ENCODE measurements at places on chromosomes 7 and 10. TPM values are rescaled to one million over a fixed set of nuclear protein-coding genes. Genes with fewer than 3 reads are reported as not detected.
A peak's percentile ranks its signal among the peaks of the same experiment; 100 is the strongest.

A1CF gene
- 29.9 TPM for total RNA-seq

DNA sequence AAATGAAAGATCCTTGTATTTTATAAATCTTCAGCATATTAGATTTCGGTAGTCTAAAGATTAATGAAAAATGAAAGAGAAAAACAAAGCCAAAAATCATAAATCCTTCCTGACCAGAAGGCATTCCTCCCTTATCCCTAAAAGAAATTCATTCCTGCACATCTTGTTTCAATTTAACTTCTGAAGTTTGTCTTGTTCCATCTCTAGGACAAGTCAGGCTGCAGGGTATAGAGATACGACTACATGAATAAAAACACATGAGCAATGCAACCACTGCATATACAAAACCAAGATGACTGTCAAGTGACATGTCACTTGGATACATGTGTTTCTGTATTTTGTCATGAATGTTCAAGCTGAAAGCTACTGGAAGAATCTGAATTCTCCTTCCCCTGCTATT lies 214.9 kb downstream of the JAZF1 start:
- DNase-seq: no peak

GRCh38 chr10:73244866-73245477 lies 2.1 kb downstream of the DNAJC9 start:
- no peak for DNase-seq

DNA sequence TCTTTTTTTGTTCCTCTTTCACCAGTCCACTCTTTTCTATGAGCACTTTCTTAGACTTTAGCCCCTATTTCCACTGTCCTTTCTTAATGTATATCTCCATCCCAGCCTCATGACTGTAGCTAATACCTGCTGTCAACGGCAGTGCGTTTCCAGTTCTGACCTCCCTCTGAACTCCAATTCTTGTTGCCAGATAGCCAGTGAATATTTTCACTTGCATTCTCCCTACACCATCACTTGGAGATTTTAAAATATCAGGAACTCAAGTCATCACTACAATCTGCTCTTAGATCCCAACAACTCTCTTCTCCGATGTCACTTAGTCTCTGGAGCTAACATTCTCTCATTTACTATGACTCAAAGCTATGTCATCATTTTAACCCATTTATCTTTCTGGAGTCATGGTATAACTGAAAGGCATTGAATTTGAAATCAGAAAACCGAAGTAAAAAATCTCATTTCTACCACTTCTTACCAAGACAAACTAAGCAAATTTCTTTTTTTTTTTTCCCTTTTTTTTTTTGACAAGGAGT lies 5.1 kb upstream of the SLC16A12 start:
- DNase-seq: no peak

- no peak for DNase-seq
These were observed 46.1 kb downstream of the OGDH start for GRCh38 chr7:44652535-44652934.

PDLIM1 gene
- 118 TPM for total RNA-seq

DNA sequence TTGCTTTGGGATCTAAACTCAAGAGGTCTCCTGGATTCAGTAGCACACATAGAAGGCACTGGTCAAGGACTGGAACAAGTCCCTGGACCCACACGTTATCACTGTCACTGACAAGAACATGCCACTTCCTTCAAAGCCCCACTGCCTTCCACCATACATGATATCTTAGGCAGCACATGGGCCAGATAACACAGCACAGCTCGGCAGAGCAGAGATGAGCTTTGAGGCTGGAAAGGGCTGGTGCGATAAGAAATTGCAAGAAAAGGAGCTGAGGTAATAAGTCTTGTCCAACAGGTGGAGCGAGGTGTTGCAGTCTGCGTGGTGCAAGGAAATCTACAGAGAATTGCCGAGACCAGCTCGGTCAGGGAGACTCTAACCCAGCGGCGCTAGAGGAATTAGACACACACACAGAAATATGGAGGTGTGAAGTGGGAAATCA lies 139.8 kb upstream of the CDK13 start:
- no peak for DNase-seq

- DNase-seq: no peak
These were observed 153.7 kb downstream of the DNAJB6 start for GRCh38 chr7:157490465-157490912.

- DNase-seq: no peak
These were observed 6.3 kb upstream of the SEMA3A start for GRCh38 chr7:84200859-84201258.

DNA sequence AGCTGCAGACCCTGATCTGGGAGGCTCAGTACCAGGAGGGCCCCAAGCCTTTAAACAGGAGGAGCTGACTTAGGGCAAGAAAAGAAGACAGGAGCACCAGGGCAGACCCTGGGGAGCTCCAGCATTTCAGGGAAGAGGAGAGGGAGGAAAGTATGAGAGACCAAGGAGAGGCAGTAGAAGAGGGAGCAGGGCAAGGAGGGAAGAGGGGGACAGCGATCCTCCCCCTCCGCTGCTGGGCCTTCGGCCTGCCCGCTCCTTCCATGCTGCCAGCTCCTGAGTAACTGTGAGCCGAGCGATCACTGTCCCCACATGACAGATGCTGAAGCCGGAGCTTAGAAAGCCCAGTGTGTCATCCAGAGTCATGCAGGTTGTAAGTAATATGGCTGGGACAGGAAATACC lies 65.9 kb downstream of the ALOX5 start:
- no peak for DNase-seq

GRCh38 chr7:139072796-139073195 lies 36.7 kb downstream of the ZC3HAV1 start:
- DNase-seq: no peak

ADK gene
- 24.4 TPM for total RNA-seq

GRCh38 chr7:50988465-50988864 lies 205.8 kb upstream of the GRB10 start:
- DNase-seq: no peak

- DNase-seq: no peak
These were observed 297.1 kb downstream of the AHR start for GRCh38 chr7:17595546-17595945.

PALD1 gene
- total RNA-seq: 1.4 TPM

DNA sequence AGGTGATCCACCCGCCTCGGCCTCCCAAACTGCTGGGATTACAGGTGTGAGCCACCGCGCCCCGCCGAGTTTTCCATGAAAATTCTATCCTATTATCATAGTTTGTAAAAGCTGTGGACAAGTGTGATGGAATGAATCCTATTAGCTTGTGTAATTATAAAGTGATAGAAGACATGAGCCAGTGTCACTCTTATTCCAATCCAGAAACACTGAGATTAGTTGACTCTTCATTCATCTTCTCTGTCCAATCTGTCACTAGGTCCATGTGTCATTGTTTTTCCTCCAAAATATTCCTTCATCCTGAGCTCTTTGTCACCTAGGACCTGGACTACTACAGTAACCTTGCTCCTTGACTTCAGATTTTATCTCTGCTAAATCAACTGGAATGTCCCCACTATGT lies 13.5 kb downstream of the FBH1 start:
- DNase-seq: no peak

DNA sequence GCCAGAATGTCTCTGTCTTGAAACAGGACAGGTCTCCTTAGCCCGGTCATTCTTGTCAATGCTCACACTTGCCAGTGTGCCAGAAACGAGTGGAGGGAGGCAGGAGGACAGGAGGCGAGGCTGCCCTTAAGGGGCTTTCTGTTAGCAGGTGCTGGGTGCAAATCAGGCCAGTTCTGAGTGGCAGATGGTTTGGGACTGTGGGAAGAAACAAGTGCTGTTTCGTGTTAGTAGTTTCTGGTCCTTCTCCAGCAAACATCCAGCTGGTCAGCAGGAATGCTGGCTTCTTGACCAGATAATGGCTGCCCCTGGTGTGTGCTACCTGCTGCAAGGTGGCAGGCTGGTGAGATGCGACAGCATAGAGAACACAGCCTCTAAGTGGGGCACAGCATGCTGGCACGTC lies 8.2 kb upstream of the NDUFB2 start:
- DNase-seq: no peak

- no peak for DNase-seq
These were observed 113.1 kb upstream of the PDLIM1 start for GRCh38 chr10:95403700-95404461.

PRPS1L1 gene
- not detected for total RNA-seq

- no peak for DNase-seq
These were observed 113.2 kb downstream of the GRID1 start for GRCh38 chr10:86253091-86254072.

BMI1 gene
- total RNA-seq: 64.3 TPM

PHKG1 gene
- 1.2 TPM for total RNA-seq

MMD2 gene
- not detected for total RNA-seq

DNA sequence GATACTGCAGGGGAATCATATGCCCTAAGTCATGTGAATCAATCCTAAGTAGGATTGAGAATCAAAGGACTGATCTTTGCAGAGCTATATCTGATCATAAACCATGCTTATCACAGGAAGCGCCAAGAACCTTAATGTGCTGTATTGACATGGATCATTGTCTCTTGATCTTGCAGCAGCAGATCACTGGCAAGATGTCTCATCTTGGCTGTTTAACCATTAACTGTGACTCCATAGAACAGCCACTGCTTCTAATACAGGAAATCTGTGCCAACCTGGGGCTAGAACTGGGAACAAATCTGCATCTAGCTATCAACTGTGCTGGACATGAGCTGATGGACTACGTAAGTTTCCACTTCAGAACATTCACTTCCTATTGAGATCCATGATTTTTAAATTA lies 21.6 kb downstream of the ENO4 start:
- DNase-seq: no peak

GRCh38 chr10:6498771-6499170 lies 81.3 kb downstream of the PRKCQ start:
- DNase-seq: no peak

- DNase-seq: no peak
These were observed 30.0 kb upstream of the PRKAR1B start for GRCh38 chr7:756928-757560.

EPHB6 gene
- 24.8 TPM for total RNA-seq

ENKUR gene
- 0.46 TPM for total RNA-seq

PRSS1 gene
- 26.9 TPM for total RNA-seq

- DNase-seq: no peak
These were observed 124.7 kb downstream of the NRBF2 start for GRCh38 chr10:63257778-63258177.

MYH16 gene
- not detected for total RNA-seq

- no peak for DNase-seq
These were observed 139.1 kb downstream of the ATE1 start for GRCh38 chr10:121788717-121789116.

LAMB1 gene
- 275 TPM for total RNA-seq

STAG3 gene
- 2.4 TPM for total RNA-seq

DNA sequence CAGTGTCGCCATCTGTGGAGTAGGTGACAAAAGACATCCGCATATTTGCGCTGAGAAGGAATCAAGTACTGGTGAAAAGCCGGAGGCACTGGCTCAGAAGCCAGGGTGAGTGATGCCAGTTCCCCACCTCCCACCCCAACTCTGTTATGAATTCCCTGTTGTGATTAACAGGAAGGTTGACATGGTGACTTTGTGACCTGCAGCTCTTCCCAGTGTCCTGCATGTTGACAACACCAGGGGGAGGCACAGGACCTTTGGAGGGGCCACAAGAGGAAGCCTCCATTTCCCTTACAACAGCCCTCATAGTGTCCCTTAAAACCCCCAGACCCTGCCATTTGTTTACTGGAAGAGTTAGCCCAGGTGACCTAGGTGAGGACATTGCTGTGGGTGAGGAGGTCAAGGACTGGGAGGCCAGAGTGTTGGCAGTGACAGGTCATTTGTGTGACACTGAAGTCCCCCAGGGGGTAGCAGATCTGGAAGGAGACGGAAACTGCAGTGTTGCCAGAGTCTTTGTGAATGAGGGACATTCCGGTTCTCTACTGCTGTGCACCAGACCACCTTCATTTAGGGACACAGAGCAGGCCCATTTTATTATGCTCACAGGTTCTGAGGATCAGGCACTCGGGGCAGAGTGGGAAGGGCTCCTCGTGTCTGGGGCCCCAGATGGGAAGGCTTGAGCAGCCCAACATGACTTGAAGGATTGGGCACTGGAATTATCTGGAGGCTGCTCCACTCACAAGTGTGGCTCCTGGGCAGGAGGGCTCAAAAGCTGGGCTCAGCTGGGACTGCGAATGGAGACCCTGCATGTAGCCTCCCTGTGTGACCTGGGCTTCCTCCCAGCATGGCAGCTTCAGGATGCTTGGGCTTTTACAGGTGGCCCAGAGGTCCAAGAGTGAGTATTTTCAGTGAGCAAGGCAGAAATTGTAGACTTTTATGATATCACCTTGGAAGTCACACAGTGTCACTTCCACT lies 13.0 kb upstream of the ANTXRL start:
- peak; percentile 4 for DNase-seq

GRCh38 chr10:88411772-88412349 lies 171.3 kb downstream of the RNLS start:
- no peak for DNase-seq

DNA sequence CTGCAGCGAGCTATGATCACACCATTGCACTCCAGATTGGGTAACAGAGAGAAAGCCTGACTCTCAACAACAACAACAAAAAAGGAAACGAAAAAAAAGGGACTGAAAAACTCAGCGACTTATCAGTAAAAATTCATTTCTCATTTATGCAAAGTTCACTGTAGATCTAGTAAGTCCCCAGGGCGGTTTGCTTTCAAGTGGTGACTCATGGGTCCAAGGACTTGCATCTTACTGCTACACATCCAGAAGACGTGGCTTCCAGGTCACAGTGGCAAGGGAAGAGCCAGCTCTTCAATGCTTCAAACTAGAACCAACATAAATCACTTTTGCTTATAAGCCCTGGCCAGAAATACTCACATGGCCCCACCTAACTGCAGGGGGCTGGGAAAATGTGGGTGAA lies 178.3 kb upstream of the AUTS2 start:
- DNase-seq: no peak

DNA sequence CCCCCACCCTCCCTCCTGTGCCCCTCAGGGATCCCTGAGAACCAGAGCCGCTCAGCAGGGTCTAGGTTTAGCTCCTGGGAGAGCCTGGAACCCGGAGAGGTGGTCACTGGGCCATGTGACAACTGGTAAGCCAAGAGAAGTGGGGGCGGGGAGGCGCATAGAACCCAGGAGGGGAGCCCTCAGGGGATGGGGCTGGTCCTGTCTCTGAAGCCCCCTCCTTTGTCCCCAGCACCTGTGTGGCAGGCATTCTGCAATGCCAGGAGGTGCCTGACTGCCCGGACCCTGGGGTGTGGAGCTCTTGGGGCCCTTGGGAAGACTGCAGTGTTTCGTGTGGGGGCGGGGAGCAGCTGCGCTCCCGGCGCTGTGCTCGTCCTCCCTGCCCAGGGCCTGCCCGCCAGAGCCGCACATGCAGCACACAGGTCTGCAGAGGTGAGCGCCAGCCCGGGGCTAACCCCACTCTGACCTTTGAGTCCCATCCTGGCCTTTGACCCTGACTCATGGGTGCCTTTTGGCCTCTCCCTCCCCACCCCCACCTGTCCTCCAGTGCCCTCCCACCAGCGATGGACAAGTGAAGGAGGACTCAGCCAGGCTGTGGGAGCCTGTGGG lies 22.4 kb upstream of the ZNF862 start:
- no peak for DNase-seq
